Esophagus muscularis mucosa (tissue), 4 donors: ENCODE measurements at places on chromosomes 1 and 21.
A peak's percentile ranks its signal among the peaks of the same experiment; 100 is the strongest.

DNA sequence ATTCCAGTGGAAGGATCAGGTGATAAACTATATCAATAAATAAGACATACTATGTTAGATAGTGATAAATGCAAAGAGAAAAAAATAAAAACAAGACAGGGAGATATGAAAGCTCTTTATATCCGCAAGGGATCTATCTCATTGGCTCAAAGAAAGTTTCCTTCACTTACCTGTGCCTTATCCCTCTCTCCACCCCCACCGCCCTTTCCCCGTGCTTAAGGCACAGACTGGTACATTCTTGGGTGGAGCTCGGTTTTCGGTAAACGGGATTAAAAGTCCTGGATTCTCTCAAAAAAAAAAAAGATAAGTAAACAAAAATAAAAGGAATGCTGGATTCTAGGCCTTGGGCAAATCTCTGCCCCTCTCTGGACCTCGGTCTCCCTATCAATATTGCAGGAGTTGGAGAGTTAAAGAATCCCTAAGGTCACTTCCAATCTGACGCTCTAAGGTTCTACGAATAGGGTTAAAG, 593 bp upstream of the DNAJC16 start:
- H3K4me1 ChIP-seq: peaks cover 42% of the 10 kb centered on the region
- H3K36me3 ChIP-seq: peaks cover 8% of the 10 kb centered on the region
- H3K27me3 ChIP-seq: no peaks in the 10 kb centered on the region
- peak overlapping the region; percentile 93 for H3K4me3 ChIP-seq
- H3K27ac ChIP-seq: peak overlapping the region; percentile 92
- DNase-seq: no peak

DNA sequence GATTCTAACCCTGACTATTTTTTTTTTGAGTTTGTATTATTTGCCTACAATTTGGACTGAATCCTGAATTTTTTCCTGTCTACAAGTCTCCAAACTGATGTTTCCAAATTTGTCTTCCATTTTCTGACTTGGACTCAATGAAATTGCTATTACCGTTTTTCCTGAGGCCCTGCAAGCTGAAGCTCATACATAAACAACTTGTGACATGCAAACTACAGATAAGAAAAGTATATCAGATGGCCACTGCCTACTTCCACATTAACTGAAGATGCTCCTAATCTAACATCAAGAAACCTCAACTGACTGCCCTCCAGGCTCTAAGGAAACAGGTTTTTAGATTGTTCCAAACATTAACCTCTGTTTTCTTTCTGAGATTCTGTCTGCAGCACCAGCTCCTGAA, 51.1 kb upstream of the KLHDC7A start:
- no peak for DNase-seq
- no peak overlapping the region for H3K4me3 ChIP-seq
- H3K27me3 ChIP-seq: peaks cover 32% of the 10 kb centered on the region
- no peaks in the 10 kb centered on the region for H3K4me1 ChIP-seq

DNA sequence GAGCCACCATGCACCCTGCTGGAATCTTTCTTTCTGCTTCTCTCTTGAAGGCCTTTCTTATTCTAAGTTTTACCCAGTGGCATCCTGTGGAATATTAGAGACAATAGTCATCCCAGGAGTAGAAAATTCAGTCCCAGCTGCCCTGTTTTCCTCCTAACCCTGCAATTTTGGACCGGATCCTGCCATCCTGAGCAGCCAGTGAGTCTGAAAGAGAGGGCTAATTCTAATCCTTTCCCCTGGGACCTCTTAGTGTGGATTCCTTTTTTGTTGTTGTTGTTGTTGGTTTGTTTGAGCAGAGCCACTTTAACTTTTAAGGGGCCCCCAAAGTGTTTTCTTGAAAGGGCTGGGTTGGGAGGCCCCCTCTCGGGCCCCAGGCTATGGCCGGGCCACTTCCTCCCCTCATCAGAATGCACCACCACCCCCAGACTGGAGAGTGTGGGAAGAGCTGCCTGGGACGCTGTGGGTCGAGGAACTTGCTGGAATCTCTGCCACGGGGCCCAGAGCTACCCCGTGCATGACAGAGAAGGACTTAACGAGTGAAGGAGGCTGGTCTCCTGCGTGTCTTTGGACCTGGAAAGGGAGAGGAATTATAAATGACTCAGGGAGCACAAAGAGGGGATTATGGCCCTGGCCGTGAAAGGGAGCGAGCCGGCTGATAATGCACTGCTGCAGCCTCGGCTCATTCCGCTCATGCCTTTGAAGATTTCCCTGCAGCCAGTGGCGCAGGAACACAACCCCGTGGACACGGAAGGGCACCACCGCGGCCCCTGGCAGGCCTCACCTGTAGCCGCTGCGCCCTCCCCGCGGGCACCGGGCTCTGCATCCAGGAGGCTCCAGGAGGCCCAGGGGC, 81.0 kb upstream of the AKT3 start:
- no peak for DNase-seq
- H3K4me3 ChIP-seq: no peak overlapping the region
- no peak overlapping the region for H3K27ac ChIP-seq
- no peaks in the 10 kb centered on the region for H3K36me3 ChIP-seq
- H3K27me3 ChIP-seq: peaks cover 23% of the 10 kb centered on the region

DNA sequence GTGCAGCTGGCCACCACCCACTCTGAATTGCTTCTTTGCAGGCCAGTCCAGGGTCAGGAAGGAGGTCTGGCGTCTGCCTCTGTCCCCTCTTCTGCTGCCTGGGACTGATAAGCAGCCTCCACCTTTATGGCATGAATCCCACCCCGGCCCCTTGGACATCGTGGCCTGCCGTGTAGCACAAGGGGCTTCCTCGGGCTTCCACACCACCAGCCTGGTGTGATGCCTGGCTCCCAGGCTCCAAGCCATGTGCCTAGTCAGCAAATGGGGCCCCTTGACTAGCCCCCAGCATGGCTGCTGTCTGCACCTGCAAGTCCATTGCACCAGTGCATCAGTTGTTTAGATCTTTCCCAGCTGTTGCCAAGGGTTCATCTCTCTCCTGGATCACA, 9.9 kb upstream of the ARF1 start:
- no peaks in the 10 kb centered on the region for H3K4me1 ChIP-seq
- H3K27me3 ChIP-seq: no peaks in the 10 kb centered on the region
- DNase-seq: no peak
- H3K36me3 ChIP-seq: no peaks in the 10 kb centered on the region

- H3K27ac ChIP-seq: no peak overlapping the region
- no peak overlapping the region for H3K4me3 ChIP-seq
- peaks cover 11% of the 10 kb centered on the region for H3K4me1 ChIP-seq
- no peak for DNase-seq
Observed at GRCh38 chr1:172818841-172819527, 160.1 kb downstream of the FASLG start.

DNA sequence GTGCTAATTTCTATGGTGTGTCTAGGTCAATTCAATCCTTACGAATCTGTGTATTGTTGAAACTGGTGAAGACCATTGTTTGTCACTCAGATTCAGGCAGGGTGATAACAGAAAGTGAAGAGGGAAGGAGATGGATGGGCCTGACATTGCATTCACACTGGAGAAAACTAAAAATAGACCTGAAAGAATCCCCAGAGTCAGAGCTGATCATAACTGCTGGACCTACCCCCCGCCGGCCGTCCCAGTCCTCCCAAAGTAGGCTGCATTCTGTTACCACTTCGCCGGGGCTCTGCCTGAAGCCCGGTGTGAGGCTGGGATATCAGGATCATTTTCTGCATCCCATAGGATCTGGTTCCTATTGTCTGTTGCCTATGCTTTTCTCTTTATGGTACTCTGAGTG, 121.1 kb downstream of the NUF2 start:
- no peak overlapping the region for H3K4me3 ChIP-seq
- peaks cover 3% of the 10 kb centered on the region for H3K4me1 ChIP-seq
- no peak for DNase-seq
- no peak overlapping the region for H3K27ac ChIP-seq

- H3K4me1 ChIP-seq: peaks cover 92% of the 10 kb centered on the region
- H3K27ac ChIP-seq: no peak overlapping the region
- H3K27me3 ChIP-seq: no peaks in the 10 kb centered on the region
- H3K36me3 ChIP-seq: peaks cover 5% of the 10 kb centered on the region
- no peak overlapping the region for H3K4me3 ChIP-seq
Observed at GRCh38 chr1:26724926-26725325, 29.1 kb downstream of the ARID1A start.

DNA sequence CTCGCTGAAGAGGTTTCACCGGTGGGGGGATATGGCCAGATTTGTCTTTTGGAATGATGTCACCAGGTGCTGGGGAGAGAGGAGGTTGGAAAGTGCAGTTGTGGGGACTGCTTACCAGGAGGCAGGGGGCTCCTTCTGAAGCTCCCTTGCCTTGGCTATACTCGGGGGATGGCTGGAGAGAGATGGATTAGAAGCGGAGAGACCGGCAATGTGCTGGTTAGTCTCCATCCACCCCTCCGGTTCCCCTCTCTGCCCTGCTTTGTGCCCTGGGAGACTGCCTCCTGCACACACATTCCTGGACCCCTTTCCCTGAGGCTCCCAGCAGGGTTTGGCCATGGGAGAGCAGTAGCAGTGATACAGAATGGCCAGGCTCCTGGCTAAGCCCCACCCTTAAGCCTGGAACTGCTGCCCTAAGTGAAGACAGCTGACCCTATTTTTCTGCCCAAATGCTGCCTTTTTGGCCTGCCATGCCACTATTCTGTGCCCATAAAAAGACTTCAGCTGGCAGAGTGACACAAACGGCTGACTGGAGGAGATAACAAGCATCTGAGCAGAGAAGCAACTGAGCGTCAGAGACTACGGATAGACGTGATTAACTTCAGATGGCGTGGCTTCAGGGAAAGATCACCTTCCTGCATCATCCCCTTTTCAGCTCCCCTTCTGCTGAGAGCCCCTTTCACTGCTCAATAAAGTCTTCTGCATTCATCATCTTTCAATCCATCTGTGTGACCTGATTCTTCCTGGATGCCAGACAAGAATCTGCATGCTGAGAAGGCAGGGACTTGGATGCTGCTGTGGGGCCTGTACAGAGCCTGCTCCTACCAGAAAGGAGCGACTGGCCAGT, 14.5 kb upstream of the VPS13D start:
- H3K27ac ChIP-seq: no peak overlapping the region
- DNase-seq: no peak
- no peaks in the 10 kb centered on the region for H3K36me3 ChIP-seq
- H3K4me1 ChIP-seq: no peaks in the 10 kb centered on the region
- no peak overlapping the region for H3K4me3 ChIP-seq
- H3K27me3 ChIP-seq: no peaks in the 10 kb centered on the region

DNA sequence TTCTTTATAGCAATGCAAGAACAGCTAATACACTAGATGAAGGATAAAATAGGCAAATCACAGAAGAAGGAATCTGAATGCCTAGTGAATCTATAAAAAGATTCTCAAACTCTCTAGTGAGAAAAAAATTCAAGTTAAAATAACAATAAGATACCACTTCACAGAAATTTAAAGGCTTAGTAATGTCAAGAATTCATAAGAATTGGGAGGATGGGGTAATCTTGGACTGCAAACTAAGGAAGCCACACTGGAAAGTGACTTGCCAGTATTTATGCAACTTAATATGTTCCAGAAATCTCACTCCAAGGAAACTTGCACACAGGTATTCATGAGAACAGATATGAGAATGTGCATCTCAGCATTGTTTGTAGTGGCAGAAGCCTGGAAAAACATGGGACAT, 38.9 kb upstream of the PRRC2C start:
- no peaks in the 10 kb centered on the region for H3K4me1 ChIP-seq
- no peak overlapping the region for H3K27ac ChIP-seq
- H3K27me3 ChIP-seq: no peaks in the 10 kb centered on the region
- H3K36me3 ChIP-seq: no peaks in the 10 kb centered on the region
- no peak for DNase-seq
- no peak overlapping the region for H3K4me3 ChIP-seq

DNA sequence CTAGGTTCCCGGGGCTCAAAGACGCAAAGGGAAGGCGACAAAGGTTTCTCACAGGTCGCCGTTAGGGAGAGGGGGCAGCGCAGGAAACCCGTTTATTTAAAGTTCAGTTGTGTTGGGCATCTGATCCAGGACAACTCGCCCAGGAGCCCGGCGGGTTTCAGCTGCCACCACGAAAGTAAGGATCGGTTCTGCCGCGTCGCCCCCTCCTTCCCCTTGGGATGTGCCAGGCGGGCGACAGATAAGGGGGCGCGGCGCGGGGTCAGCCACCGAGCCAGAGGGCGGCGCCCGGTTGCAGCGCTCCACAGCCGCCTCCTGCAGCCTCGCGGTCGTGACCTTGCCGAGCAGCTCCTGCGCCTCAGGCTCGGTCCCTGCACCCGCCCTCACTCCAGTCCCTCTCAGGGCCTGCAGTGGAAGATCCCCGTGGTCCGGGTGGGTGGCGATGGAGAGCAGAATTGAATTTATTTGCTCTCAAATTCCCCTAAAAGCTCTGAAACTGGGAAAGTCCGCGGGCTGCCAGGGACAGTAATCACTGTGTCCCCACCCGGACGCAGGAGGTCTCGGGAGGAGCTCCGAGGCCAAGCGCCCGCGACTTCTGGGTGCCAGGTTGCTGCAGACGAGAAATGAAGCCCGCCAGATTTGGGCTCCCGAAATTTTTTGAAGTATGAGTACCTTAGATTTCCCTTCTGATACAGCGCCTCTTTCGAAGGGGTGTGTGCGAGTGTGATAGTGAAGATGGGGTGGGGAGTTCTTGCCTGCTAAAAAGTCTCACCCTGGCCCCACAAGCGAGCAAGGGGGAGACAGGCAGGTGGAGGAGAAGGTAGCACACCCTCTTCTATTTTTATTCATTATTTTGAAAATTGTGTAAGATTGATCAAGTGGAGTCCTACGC, 28.4 kb upstream of the NFIA start:
- no peaks in the 10 kb centered on the region for H3K36me3 ChIP-seq
- no peaks in the 10 kb centered on the region for H3K27me3 ChIP-seq
- H3K4me3 ChIP-seq: peak overlapping the region; percentile 54
- peaks cover 77% of the 10 kb centered on the region for H3K4me1 ChIP-seq
- peak overlapping the region; percentile 97 for H3K27ac ChIP-seq
- no peak for DNase-seq

- H3K36me3 ChIP-seq: no peaks in the 10 kb centered on the region
- H3K27me3 ChIP-seq: no peaks in the 10 kb centered on the region
- H3K27ac ChIP-seq: no peak overlapping the region
- H3K4me1 ChIP-seq: no peaks in the 10 kb centered on the region
Observed at GRCh38 chr21:42731264-42732032, 78.0 kb downstream of the PDE9A start.

DNA sequence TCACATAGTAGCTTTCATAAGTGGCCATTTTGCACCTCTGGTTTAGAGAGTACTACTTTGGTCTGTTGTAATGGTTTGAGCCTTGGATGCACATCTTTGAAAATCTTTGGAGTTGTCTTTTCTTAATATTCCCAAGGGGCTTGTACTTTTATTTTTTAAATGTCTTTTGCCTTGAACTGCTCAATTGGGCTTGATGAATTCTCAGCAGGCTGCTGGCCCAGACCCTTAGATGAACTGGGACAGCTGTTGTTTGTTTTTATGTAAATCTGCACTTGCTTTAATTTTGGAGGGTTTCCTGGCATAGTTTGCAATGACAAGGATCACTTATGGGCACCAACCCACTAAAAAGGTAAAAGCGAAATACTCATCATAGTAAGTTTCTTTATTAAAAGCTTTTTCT, 24.9 kb downstream of the NGF start:
- H3K27ac ChIP-seq: no peak overlapping the region
- no peaks in the 10 kb centered on the region for H3K36me3 ChIP-seq
- H3K4me1 ChIP-seq: no peaks in the 10 kb centered on the region
